Mesothelial cell of epicardium (in vitro differentiated cells): ENCODE measurements at places on chromosomes 11 and 22. TPM values are rescaled to one million over a fixed set of nuclear protein-coding genes. Genes with fewer than 3 reads are reported as not detected.

GRCh38 chr11:94784884-94785283, 16.7 kb downstream of the AMOTL1 start:
- no peak for DNase-seq

DNA sequence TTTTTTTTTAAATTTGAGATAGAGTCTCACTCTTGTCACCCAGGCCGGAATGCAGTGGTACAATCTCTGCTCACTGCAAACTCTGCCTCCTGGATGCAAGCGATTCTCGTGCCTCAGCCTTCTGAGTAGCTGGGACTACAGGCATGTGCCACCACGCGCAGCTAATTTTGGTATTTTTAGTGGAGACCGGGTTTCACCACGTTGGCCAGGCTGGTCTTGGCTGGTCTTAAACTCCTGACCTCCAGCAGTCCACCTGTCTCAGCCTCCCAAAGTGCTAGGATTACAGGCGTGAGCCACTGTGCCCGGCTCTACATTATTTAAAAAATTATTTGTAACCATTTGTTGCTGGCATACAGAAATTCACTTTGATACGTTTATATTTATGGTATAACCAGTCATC, 18.6 kb downstream of the EP300 start:
- DNase-seq = no peak

DNA sequence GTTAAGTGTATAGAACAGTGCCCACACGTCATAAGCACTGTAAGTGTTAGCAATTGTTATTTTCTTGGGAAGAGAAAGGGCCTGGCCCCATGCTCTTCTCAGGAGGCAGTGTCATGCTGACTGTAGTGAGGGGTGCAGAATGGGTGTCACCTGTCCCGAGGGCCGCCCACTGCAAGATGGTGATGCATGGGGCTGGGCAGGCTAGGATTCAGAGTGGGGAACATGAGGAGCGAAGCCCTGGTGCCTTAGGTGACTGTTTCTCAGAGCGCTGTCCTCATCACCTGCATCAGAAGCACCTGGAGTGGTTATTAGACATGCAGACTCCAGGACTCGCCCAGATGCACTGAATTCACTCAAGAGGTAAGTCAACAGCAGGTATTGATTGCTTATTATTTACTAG, 101.0 kb upstream of the PARVA start:
- no peak for DNase-seq

- DNase-seq = no peak
Observed at GRCh38 chr22:44743247-44743646, 9.1 kb upstream of the ARHGAP8 start.

Gene RAB30
- total RNA-seq = 7.6 to 10.3 TPM (median 9.9 TPM) in 3 replicates

Gene CDC42EP2
- total RNA-seq = 10.9 to 12.3 TPM (median 11.7 TPM) in 3 replicates

Gene USP2
- 12.4 to 13.2 TPM (median 13.1 TPM) in 3 replicates for total RNA-seq

GRCh38 chr11:19441752-19442553, 201.2 kb upstream of the E2F8 start:
- DNase-seq = no peak

Gene LDLRAD3
- 37.9 to 40.7 TPM (median 39.1 TPM) in 3 replicates for total RNA-seq

GRCh38 chr22:19912271-19912999, 29.1 kb upstream of the COMT start:
- DNase-seq = no peak

DNA sequence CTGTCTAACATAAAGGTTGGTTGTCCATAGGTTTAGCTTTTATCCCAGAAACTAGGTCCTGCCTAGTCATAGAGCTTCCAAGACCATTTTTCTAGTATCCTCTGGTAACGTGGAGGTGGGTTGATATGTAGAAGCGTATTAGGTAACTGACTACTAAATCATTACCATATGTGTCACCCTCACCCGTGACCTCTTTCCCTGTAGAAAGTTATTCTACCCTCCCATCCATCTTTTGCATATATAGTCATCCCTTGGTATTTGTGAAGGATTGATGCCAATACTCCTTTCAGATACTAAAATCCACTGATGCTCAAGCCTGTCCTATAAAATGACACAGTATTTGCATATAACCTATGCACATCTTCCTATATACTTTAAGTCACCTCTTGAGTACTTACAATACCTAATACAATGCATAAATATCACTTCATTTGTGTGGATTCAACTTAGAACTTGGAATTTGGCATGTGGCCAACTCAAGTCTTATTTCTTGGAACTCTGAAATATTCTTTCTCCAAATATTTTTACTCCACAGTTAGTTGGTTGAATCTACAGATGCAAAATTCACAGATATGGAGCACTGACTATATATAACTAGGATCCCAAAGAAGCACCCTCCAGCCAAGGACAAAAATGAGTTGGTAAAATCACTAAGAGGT, 497.0 kb upstream of the TENM4 start:
- DNase-seq = no peak

GRCh38 chr11:71340086-71340606, 87.8 kb upstream of the SHANK2 start:
- no peak for DNase-seq

GRCh38 chr22:46869329-46869728, 106.9 kb downstream of the TBC1D22A start:
- no peak for DNase-seq

GRCh38 chr22:48646216-48646925, 1181.3 kb downstream of the BRD1 start:
- no peak for DNase-seq

GRCh38 chr11:70546191-70546940, 148.0 kb downstream of the CTTN start:
- no peak for DNase-seq

DNA sequence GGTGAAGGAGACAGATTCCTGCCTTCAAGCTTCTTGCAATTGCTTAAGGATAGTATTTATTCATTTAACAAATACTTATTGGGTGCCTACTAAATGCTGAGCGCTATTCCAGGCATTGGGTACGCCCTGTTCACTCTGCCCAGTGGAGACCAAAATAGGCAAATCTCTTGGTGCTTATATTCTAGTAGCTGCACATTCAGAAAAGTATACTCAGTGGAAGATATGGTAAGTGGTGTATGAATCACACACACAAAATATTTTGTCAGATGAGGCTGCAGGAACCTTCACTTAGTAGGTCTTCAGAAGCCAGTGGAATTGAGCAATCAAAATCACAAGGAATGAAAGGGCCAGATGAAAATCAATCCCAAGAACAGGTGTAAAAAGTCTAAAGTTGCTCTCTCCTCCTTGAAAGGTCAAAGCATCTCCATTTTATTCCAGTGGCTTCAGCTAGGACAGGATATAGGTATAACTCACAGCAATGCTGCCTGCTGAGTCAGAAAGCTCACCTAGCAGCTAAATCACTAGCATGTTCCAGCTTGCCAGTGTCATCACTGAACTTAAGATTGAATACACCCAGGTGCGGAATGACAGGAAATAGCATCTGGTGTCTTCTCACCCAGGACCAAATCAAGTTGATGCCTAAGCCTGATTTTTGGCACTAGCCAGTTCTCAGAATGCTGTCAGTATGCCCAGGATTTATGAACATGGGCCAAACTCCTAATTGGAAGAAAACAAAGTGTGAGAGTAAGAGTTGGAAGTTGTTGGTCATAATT, 83.9 kb downstream of the AMOTL1 start:
- DNase-seq = no peak

Gene TRIM51
- not detected in 3 replicates for total RNA-seq

Gene SERPING1
- 136 to 154 TPM (median 146 TPM) in 3 replicates for total RNA-seq

- no peak for DNase-seq
Observed at GRCh38 chr22:46149512-46150033, 753 bp upstream of the PPARA start.

DNA sequence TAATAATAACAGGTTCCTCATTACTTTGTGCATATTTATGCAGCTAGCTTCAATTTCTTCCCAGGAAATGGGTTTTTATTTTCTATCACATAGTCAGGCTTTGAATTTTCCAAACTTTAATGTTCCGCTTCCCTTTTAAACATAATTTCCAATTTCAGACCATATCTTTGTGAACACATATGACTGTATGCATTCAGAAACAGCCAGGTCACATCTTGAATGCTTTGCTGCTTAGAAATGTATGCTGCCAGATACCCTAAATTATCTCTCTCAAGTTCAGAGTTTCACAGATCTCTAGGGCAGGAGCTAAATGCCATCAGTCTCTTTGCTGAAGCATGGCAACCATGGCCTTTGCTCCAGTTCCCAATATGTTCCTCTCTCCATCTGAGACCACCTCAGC, 2203.8 kb downstream of the LRRC4C start:
- DNase-seq = no peak

GRCh38 chr22:42436404-42436803, 4.2 kb upstream of the NFAM1 start:
- DNase-seq = no peak

GRCh38 chr11:79049741-79050179, 391.1 kb downstream of the TENM4 start:
- no peak for DNase-seq

Gene NDUFC2
- total RNA-seq = 169 to 171 TPM (median 169 TPM) in 3 replicates

- no peak for DNase-seq
Observed at GRCh38 chr11:133829566-133829965, 15.7 kb downstream of the SPATA19 start.

- DNase-seq = no peak
Observed at GRCh38 chr11:87185228-87185627, 147.5 kb downstream of the TMEM135 start.

GRCh38 chr22:19443544-19444211, 3.8 kb downstream of the C22orf39 start:
- DNase-seq = no peak

Gene SLC29A2
- total RNA-seq = 33.0 to 35.9 TPM (median 35.7 TPM) in 3 replicates

Gene TRIM48
- not detected in 3 replicates for total RNA-seq
